Glomerular endothelial cell (primary cell): ENCODE measurements at places on chromosomes 16 and 17. TPM values are rescaled to one million over a fixed set of nuclear protein-coding genes. Genes with fewer than 3 reads are reported as not detected.

- no peak for DNase-seq
These were observed 239.9 kb upstream of the TNRC6C start for GRCh38 chr17:77718669-77718961.

GRCh38 chr17:42679492-42680330, 1.9 kb downstream of the CCR10 start:
- DNase-seq = no peak

DNA sequence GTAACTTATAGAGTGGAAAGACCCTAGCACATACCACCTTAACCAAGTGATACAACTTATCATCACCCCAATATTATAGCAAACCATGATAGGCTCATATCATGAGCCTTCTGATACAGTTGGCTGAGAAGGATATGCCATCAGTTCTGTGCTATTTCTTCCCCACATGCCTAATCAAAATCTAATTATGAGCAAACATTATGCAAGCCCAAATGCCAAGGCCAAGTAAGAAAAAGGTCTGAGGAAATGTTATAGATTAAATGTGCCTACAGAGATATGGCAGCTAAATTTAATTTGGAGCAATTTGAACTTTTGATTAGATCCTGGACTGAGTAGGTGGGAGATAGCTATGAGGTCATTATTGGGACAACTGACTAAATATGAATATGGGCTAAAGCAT, 225.9 kb upstream of the PMFBP1 start:
- DNase-seq = no peak

GRCh38 chr17:67139784-67140665, 95.7 kb downstream of the CACNG1 start:
- no peak for DNase-seq

Gene LRRC46
- 0.24 TPM in 1 of 2 replicates, not detected in the other for total RNA-seq

DNA sequence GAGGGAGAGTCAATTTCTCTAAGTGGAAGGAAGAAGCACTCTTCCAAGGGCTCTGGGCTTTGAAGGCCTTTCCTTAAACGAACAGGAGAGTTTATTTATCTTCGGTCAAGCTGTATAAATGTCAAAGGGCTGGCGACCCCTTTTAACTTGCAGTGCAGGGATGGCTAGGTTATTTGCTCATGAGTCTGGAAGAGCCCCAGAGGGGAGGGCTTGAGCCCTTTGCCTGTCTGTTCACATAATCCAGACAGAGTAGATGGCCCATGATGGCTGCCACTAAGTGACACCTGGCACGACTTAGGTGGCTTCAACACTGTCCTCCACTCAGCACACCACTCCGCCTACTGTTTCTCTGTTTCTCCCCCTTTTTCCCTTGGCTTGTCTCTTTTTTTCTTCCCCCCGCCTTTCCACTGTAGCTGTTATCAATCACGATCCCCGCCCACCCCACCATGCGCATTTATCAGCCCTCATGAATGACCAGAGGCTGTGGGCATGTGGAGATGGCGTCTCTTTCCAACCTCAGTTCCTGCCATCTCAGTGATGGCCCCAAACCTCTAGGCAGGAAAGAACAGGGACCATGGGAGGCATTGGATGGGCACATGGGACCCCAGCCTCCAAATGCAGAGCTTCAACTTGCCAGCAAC, 408.7 kb upstream of the TNRC6C start:
- DNase-seq = no peak

GRCh38 chr16:78252757-78253156, 153.3 kb downstream of the WWOX start:
- no peak for DNase-seq
